ENCODE measurements at places on chromosomes 7 and 10.

- no peak for DNase-seq
Observed at GRCh38 chr10:92848037-92848440, 281 bp upstream of the EXOC6 start.

DNA sequence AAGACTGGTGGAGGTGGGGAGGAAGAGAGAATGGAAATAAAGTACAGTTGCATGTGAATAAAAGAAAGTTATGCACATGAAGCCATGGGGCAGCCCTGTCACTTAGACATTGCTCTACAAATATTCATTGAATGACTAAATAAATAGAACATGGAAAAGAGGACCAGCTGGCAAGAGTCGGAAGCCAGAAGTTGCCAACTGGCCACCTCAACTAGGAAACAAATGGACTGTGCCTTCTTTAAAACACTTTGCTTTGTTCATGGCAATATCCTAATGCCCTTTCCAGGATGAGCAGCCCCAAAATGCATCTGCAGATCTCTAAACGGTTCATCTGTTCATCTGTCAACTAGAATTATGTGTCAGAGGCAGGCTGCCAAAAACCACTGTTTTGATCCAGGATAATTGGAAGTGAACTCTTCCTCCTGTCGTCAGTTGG, 157.3 kb downstream of the NOC3L start:
- no peak for DNase-seq

DNA sequence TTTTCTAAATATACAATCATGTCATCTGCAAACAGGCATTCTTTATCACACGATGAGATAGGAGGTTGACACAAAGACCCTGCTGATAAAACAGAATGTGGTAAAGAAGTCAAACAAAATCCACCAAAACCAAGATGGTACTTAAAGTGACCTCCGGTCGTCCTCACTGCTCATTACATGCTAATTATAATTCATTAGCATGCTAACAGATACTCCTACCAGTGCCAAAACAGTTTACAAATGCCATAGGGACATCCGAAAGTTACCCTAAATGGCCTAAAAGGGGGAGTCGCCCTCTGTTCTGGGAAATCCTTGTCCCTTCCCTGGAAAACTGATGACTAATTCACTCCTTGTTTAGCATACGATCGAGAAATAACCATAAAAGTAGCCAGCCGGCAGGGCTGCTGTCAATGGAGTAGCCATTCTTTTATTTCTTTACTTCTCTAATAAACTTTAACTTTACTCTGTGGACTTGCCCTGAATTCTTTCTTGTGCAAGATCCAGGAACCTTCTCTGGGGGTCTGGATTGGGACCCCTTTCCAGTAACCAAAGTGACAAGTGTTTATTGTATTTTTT, 126.6 kb downstream of the CCDC71L start:
- DNase-seq: no peak

DNA sequence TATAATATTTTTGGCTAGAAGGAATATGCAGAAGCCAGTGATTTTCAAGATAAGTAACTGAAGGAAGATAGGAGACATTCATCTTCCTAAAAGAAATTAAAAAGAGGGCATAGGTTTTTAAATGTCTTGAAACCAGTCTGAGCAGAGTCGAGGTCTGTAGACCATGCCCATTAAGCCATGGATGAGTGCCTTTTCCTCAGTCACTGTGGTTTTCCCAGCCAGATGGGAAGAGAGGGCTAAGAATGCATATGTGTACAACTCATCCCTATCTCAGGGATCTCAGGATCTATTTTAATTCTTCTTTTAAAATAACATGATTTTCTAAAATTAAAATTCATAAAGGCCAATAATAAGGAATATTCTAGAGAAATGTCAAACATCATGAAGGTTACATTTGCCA, 112.8 kb downstream of the PPP1R3A start:
- no peak for DNase-seq

GRCh38 chr7:105787793-105788192, 88.6 kb downstream of the ATXN7L1 start:
- DNase-seq: no peak

GRCh38 chr7:99422625-99423024, 13.9 kb downstream of the BUD31 start:
- DNase-seq: no peak

GRCh38 chr10:21929070-21929469, 74.5 kb downstream of the DNAJC1 start:
- DNase-seq: no peak

- no peak for DNase-seq
Observed at GRCh38 chr10:61752111-61753011, 89.6 kb downstream of the CABCOCO1 start.

DNA sequence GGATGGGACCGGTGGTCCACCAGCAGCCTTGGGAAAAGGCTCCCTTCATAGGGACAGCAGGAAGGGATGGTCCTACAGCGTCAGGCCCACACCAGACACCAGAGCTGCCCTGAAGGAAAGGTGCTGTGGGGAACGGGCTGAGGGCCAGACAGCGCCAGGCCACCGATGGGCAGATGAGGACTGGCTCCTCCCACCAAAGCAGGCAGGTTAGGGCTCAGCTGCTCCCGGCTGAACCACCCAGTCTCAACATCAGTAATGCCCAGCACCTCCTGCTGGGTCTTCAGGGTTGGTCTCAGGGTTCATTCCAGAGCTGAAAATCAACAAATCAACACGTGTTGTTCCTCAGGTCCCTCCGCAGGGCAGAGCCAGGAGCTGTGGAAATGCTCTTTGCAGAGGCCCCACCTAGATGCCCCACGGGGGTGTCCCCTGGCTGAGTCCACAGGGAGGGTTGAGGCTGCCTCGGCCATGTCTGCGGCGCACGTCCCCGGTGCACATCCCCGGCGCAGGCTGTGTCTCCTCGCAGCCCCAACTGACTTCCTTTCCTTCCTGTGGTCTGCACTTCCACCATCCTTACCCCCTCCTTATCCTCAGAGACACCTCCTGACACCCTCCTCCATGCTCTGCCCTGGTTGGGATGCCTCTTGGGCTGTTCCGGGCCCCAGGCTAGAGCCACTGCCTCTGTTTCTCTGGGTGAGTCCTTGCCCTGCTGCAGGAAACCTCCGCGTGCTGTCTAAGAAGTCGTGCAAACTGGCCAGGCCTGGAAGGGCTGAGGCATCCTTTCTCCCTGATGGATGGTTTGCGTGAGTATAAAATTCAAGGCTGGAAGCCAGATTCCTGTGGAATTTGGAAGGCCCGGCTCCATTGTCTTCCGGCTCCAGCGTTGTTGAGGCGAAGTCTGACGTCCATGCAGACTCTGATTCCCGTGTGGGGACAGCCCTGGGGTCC, 32.8 kb upstream of the CFAP46 start:
- DNase-seq: no peak

- no peak for DNase-seq
Observed at GRCh38 chr7:30162133-30162532, 27.3 kb downstream of the MTURN start.

- DNase-seq: no peak
Observed at GRCh38 chr7:22860337-22860736, 37.7 kb upstream of the TOMM7 start.

DNA sequence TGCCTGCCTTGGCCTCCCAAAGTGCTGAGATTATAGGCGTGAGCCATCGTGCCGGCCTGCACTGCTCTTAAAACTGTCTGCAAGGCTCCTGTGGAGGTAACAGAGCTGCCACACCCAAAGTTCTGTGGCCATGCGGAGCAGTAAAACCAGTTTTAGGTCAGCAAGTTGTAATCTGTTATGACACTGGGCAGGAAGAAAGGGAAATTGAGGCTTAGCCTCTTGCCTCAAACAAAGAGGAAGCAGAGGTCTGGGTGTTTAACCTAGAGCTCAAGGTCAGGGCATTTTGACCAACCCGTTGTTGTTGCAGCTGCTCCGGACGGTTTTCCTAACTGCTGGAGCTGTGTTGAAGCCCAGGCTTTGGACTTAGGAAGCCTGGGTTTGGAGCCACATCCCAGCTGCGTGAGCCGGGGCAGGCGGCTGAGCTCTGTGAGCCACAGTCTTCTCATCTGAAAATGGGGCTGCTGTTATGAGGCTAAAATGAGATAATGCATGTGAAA, 7.4 kb upstream of the RRP12 start:
- DNase-seq: no peak

DNA sequence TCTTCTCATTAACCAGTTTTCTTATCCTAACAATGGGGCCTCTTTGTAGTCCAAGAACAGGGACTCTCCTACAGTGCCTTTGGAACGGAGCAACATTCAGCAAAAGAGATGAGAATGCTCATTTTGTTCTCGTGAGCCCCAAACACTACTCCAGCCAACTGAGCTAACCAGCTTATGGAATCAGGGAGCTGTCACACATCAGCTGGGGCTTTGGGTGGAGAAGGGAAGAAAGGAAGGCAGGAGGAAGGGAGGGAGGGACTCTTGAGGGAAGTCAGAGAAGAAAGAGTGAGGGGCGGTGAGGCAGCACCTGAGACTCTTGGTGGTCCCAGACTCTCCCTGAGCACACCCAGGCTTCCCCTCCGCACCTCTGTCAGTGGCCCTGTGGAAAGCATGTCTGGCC, 123.1 kb downstream of the CLEC2L start:
- no peak for DNase-seq

- no peak for DNase-seq
Observed at GRCh38 chr7:94698275-94698674, 42.3 kb upstream of the SGCE start.

DNA sequence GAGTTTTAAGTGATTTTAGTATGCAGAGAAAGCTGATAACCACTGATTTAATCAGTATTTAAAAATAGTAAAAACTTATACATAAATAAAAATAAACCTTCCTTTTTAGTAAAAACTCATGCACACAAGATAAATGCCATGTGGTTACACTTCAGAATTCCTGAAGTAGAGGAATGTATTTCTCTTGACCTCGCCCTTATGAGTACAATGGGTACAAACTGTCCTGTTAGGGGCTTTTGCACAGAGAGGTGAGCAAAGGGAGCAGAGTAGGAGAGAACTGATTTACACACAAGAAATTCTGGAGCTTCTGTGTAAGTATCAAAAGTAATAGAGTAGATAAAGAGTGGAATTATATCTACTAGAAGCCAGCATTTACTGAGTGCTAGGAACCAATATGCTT, 279.6 kb downstream of the PPP1R3A start:
- no peak for DNase-seq

- DNase-seq: peak; percentile 8
Observed at GRCh38 chr10:125991392-125991791, 95.0 kb downstream of the FANK1 start.

DNA sequence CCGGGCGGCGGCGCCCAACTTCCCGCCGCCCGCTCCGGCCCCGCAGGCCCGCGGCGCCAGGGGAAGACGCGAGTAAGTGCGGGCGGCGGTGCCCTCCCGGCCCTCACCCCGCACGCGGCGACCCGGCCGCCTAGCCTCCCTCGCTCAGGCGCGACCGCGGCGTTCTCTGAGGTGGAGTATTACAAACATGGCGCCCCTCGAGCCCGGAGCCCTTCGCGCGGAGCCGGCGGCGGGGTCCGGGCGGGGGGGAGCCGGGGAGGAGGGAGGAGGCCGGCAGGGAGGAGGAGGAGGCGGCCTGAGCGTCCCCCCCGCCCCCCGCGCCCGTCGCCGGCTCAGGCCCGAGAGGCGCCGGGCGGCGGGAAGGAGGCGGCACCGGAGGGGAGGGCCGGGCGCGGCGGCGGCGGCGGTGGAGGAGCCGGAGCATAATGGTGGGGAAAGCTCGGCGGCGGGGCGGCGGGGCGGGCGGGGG, at the start of gene ZMYND11:
ZMYND11 (plus strand) TSS at position 324 of the 469 bp plus-strand sequence. CDS start 44,558 bp downstream, outside the sequence.
- DNase-seq: peak; percentile 43

DNA sequence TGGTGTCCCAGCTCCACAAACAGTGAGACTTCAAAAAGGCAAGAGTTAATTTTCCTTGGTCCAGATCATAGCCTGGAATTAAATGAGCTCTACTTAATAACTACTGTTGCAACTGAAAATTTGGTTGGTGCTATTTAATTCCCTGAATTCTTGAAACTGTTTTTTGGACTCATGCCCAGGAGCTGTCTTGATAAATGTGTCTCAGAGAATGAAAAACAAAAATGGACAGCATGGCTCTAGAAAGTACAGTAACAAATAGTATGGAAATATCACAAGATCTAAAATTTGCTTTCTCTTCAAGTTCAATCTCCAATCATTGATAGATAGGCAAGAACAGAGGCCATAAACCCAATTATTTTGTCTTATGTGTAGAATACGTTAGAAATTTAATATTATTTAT, 42.5 kb downstream of the CCDC71L start:
- no peak for DNase-seq

DNA sequence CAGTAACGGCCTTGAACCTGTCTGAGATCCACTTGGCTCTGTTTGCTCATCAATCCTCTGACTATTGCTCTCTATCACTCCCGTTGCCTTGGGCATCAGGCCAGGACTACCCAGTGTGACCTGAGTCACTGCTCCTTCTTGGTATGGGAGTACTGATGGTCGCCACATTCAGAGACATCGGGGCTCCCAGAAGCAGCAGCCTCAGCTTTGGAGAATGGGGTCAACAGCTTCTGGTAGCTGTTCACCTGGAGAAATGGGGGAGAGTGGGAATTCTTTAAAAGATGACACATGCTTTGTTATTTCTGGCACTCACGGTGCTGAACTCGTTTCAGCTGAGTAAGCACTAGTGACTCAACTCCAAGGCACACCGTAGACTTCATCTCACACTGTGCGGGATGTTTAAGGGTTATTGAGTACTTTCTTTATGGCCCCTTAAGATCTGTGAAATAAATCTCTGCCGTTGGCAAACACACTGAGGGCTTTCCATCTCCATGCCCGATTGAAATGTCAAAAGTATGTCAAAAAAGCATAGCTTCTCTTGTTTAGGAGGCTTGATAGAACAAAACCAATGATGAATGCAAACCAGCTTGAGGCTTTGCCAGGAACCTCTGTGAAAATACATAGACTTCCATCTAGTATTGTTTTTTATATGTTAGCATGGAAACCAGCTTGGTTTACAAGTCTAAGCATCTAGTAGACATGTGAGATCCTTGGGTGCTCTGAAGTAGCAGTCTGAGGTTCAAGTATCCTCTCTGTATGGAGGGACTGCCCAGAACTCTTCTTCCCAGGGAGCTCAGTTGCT, 333.1 kb downstream of the CXCL12 start:
- no peak for DNase-seq

DNA sequence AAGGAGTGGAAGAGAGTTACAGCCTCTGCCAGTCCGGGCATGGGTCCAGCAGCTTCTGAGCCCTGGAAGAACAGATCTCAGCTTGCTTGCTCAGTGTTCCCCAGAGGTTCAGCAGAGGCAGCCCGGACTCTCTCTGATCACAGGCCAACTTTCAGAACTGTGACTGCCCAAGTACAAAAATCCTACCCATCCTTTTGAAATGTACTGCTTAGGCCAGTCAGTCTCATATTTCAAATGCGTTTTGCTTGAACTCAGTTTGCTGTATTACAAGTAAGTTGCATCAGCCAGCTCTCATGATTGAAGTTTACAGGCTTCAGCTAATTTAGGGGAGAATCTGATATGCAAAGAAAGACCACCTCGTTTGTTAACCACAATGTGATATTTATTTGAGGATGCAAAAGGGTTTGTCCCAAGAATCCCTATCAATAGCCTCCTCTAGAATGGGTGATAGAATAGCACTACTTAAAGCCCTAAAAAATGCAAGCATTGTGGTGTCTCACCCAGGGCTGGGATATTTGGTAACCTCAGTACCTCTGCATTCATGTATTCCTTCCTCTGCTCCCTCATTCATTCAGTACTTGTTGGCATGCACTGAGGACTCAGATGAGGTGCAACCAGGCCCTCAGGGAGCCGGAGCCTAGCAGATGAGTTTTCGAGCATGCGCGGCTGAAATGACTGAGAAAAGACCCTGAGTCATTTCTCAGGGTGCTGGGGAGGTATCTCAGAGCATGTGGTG, 7.0 kb downstream of the AIMP2 start:
- DNase-seq: peak; percentile 16

Data from NCI-H1436 (cell line).